ENCODE measurements at places on chromosomes 2 and 18. TPM values are rescaled to one million over a fixed set of nuclear protein-coding genes. Genes with fewer than 3 reads are reported as not detected.
A peak's percentile ranks its signal among the peaks of the same experiment; 100 is the strongest.

GRCh38 chr2:216023055-216023648, 9.8 kb upstream of the MREG start:
- H3K36me3 ChIP-seq = no peaks in the 10 kb centered on the region
- H3K27me3 ChIP-seq = no peaks in the 10 kb centered on the region
- H3K4me1 ChIP-seq = no peaks in the 10 kb centered on the region
- H3K27ac ChIP-seq = no peak overlapping the region
- H3K4me3 ChIP-seq = no peak overlapping the region

DNA sequence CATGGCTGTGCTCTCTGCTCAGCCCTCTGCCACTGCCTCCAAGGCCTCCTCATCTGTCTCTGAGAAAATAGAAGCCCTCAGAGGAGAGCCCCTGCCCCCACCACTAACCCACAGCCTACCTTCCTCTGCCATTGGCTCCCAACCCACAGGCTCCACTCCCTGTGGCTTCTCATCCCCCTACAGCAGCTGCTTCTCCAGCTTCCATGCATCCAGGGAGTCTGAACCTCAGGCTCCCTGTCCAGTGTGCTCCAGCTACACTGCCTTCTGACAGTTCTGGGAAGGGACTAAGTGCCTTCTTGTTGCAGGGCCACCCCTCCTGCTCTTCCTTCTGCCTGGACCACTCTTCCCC, 29.3 kb downstream of the COL6A3 start:
- H3K27me3 ChIP-seq = no peaks in the 10 kb centered on the region
- peaks cover 47% of the 10 kb centered on the region for H3K4me1 ChIP-seq
- H3K4me3 ChIP-seq = no peak overlapping the region
- H3K27ac ChIP-seq = peak overlapping the region; percentile 62
- H3K36me3 ChIP-seq = peaks cover 36% of the 10 kb centered on the region

DNA sequence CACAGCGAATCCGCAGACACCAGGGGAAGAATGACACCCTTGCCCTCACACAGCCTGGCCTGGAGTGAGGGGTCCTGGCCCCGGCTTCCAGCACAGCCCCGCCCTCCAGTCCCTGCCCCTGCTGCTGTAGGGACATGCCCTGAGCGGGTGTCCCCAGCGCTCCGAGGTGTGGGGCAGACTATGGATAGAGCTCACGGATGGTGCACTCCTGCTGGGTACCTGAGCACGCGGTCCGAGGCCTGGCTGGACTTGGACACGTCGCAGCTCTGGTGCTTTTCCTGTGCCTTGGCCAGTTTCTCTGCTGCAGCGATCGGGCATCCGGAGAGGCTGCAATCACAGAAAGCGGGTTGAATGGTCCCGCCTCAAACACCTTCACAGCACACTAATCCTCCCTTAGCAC, 165.7 kb upstream of the PXDN start:
- DNase-seq = no peak
- H3K27ac ChIP-seq = no peak overlapping the region
- H3K27me3 ChIP-seq = no peaks in the 10 kb centered on the region
- no peaks in the 10 kb centered on the region for H3K36me3 ChIP-seq

- H3K27ac ChIP-seq = peak overlapping the region; percentile 82
- peaks cover 23% of the 10 kb centered on the region for H3K36me3 ChIP-seq
- no peaks in the 10 kb centered on the region for H3K27me3 ChIP-seq
- H3K4me3 ChIP-seq = no peak overlapping the region
- H3K4me1 ChIP-seq = peaks cover 76% of the 10 kb centered on the region
Observed at GRCh38 chr2:96262306-96262705, 3.5 kb downstream of the TMEM127 start.

DNA sequence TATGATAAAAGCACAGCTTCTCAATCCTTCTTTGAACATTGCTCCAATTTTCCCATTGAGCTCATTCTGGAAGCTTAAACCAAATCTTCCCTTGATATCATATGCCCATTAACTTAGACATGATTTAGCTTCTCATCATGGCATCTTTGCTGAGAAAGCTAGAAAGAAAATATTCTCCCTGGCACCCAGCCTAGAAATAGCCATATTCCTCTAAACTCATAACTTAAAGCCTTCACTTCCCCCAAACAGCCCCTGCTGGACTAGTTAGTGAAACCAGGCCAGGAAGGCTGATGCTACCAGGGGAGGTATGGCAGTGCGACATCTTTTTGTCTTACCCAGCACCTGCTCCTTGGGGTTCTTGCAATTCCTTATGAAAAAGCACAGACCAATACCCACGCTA, 4.3 kb downstream of the AAK1 start:
- no peak overlapping the region for H3K4me3 ChIP-seq
- no peak overlapping the region for H3K27ac ChIP-seq
- H3K4me1 ChIP-seq = peaks cover 29% of the 10 kb centered on the region

GRCh38 chr2:219408204-219408603, 10.0 kb upstream of the DES start:
- H3K27me3 ChIP-seq = no peaks in the 10 kb centered on the region
- H3K36me3 ChIP-seq = no peaks in the 10 kb centered on the region
- peak; percentile 78 for DNase-seq
- peaks cover 50% of the 10 kb centered on the region for H3K4me1 ChIP-seq

DNA sequence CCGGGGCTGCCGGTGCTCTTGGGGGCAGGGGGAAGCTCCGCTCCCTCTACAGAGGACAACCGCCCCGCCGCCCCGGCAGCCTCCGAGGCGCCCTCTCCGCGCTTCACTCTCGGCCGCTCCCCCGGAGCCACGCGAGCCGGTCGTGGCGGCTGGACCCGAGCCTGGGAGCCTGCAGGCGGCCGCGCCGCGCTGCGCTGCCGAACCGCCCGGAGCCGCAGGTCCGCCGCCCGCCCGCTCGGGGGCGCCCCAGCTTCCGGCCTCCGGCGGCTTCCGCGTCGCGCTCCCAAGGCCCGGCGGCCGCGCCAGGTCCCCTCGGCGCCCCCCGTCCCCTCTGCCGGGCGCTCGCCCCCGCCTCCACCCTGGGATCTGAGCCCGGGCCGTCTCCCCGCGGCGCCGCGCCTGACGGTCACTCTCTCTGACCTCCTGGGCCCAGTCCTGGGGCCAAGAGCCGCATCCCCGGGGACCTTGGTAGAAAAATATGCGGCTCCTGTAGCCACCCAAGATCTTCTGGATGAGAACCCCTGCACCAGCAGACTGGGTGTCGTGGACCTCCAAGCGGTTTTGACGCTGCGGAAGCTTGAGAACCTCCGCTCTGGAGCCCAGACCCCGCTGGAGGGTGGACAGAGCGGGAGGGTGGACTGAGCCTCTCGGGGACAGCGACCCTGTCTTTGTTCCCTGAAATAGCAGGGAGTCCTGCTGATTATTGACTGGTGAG, 44.3 kb downstream of the SERTAD2 start:
- no peaks in the 10 kb centered on the region for H3K4me1 ChIP-seq
- H3K36me3 ChIP-seq = no peaks in the 10 kb centered on the region
- peak; percentile 77 for DNase-seq
- peak overlapping the region; percentile 54 for H3K4me3 ChIP-seq
- no peaks in the 10 kb centered on the region for H3K27me3 ChIP-seq

DNA sequence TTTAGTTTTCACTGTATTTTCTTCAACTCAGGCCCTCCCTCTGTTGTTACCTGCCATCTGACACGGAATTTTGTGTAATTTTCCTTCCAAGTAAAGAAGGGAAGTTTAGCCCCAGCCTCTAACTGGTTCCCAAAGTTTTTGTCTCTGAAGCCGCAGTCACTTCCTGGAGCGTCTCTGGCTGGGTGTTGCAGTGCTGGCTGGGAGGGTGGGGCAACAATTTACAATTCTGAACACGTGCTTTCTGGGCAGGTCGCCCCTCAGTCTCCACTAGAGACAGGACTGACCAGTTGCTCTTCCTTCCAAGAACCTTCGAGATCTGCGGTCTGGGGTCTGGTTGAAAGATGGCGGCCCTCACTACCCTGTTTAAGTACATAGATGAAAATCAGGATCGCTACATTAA, 3.5 kb downstream of the CNDP2 start:
- peaks cover 10% of the 10 kb centered on the region for H3K36me3 ChIP-seq
- H3K27ac ChIP-seq = peak overlapping the region; percentile 39
- peak; percentile 73 for DNase-seq
- H3K4me3 ChIP-seq = no peak overlapping the region
- H3K4me1 ChIP-seq = peaks cover 18% of the 10 kb centered on the region

- no peak overlapping the region for H3K4me3 ChIP-seq
- H3K36me3 ChIP-seq = no peaks in the 10 kb centered on the region
- H3K4me1 ChIP-seq = no peaks in the 10 kb centered on the region
- no peak overlapping the region for H3K27ac ChIP-seq
- DNase-seq = no peak
- no peaks in the 10 kb centered on the region for H3K27me3 ChIP-seq
Observed at GRCh38 chr2:70850925-70851324, 15.3 kb upstream of the CD207 start.

Gene TSPYL6
- not detected for polyA plus RNA-seq

Gene RRM2
- polyA plus RNA-seq = 65.8 TPM

Gene PCARE
- not detected for polyA plus RNA-seq

Gene AQP12A
- 3.0 TPM for polyA plus RNA-seq

Gene GRP
- not detected for polyA plus RNA-seq

Gene ODC1
- polyA plus RNA-seq = 88.2 TPM

Gene RAD51AP2
- polyA plus RNA-seq = not detected

Gene PLEK
- polyA plus RNA-seq = 12.5 TPM

Gene SLC30A3
- polyA plus RNA-seq = 0.10 TPM

Gene SMAD2
- polyA plus RNA-seq = 40.1 TPM

All from sigmoid colon (tissue), 7 donors.